ENCODE measurements at places on chromosomes 11 and 22. TPM values are rescaled to one million over a fixed set of nuclear protein-coding genes. Genes with fewer than 3 reads are reported as not detected.
A peak's percentile ranks its signal among the peaks of the same experiment; 100 is the strongest.

GRCh38 chr11:103326070-103326794 lies 217.0 kb downstream of the DYNC2H1 start:
- peak; percentile 89 for DNase-seq
- H3K27me3 ChIP-seq = no peaks in the 10 kb centered on the region
- H3K27ac ChIP-seq = no peak overlapping the region

CARD18 gene
- not detected for total RNA-seq

GRCh38 chr22:50281957-50282356 lies 11.8 kb upstream of the MAPK11 start:
- peaks cover 84% of the 10 kb centered on the region for H3K36me3 ChIP-seq
- no peaks in the 10 kb centered on the region for H3K4me1 ChIP-seq
- H3K4me3 ChIP-seq = no peak overlapping the region
- no peak overlapping the region for H3K27ac ChIP-seq
- H3K27me3 ChIP-seq = no peaks in the 10 kb centered on the region

SMIM35 gene
- not detected for total RNA-seq

BACE1 gene
- total RNA-seq = 13.7 TPM

DNA sequence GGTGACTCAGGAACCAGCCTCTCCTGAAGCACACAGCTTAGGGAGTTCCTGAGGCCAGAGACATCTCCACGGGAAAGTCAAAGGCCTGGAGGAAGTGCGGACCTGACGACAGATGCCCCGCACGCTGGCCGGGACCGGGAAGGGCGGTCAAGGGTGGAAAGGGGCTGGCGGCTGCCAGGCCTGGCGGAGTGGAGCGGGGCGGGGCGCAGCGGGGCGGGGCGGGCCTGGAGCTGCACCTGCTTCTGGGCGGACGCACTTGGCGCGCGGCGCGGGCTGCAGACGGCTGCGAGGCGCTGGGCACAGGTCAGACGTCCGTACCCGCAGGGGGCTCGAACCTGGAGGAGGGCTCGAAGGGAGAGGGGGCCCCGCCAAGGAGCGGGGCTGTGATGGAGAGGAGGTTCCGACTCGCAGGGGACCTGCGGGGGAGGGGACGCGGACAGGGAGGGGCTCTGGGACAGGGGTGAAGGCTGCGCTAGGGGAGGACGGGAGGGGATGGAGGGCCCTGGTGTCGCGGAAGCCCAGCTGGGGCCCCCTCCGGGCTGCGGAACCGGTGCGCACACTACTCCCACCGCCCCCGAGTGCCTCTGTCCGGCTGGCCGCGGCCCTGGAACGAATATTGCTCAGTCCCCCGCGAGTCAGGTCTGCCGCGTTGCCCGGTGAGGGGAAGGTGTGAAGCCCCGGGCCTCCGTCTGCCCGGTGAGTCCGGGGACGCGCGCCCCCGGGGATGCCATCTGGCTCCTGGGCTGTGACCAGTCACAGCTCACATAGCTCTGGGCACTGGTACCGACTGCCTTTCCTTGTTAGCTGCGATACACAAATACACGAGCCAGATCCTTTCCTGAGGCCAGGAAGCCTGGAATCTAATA lies at the start of gene TMEM45B:
TSS of gene TMEM45B (plus strand) at position 253 of the 866 bp plus-strand sequence. CDS start 36,635 bp downstream, outside the sequence.
- peak within 1 kb of the TSS; percentile 21 for H3K4me3 ChIP-seq
- no peak within 1 kb of the TSS for H3K27ac ChIP-seq
- no peaks in the 10 kb centered on the region for H3K36me3 ChIP-seq
- no peak for DNase-seq
- no peaks in the 10 kb centered on the region for H3K4me1 ChIP-seq

DNA sequence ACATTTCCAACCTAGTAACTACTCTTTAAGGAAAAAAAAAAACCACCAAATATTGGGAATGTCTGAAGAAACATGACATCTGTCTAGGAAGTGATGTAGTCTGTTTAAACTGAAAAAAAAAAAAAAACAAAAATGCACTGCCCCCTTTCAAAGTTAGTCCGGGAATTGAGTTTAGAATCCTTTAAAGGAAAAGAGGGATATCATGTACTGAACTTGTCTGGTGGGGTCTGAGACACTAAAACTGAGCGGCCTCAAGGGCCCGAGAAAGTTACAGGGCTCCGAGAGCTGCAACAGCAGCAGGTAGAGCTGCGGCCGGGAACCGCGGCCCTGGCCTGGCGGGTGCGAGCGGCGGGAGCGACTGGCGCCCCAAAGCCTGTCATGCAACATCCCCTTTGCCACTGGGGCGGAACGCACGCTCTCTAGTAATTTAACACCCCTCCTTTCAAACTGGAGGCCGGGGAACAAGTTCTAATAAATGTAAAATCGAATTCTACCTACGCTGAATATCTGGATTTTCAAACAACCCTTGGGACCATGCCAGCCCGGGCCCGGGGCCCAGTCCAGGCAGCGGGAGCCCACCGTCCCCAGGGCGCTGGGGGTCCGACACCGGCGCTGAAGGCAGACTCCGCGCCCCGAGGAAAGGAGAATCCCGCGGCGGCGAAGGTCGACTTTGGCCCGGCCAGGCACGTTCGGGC lies 736 bp downstream of the RDX start:
- H3K27me3 ChIP-seq = no peaks in the 10 kb centered on the region
- peak overlapping the region; percentile 97 for H3K27ac ChIP-seq
- H3K36me3 ChIP-seq = peaks cover 5% of the 10 kb centered on the region
- H3K4me3 ChIP-seq = peak overlapping the region; percentile 86
- DNase-seq = peak; percentile 74

- no peak overlapping the region for H3K27ac ChIP-seq
- no peaks in the 10 kb centered on the region for H3K36me3 ChIP-seq
- no peak overlapping the region for H3K4me3 ChIP-seq
- DNase-seq = no peak
- no peaks in the 10 kb centered on the region for H3K27me3 ChIP-seq
Observed at GRCh38 chr11:10095412-10096208, 198.4 kb downstream of the SBF2 start.

C11orf16 gene
- total RNA-seq = not detected

- no peak overlapping the region for H3K4me3 ChIP-seq
- H3K27me3 ChIP-seq = no peaks in the 10 kb centered on the region
- no peaks in the 10 kb centered on the region for H3K36me3 ChIP-seq
- H3K4me1 ChIP-seq = peaks cover 10% of the 10 kb centered on the region
- H3K27ac ChIP-seq = no peak overlapping the region
Observed at GRCh38 chr22:45777852-45778375, 106.3 kb downstream of the ATXN10 start.

DNA sequence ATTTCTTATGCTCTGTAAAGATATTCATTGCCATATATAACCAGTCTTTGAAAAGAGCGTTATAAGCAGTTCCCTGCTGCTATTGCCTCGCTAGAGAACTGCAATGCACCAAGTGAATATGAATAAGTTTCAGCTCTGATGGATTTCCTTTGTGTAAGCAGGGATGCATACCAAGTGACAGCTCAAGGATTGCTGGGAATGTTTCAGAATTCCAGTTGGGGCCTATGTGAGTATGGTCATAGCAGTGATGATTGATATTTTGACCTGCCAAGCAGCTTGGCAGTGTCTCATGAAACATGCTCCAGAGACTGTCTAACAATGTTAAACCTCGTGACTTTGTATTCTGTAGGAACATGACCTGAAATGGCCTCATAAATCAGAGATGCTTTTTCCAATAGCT lies 312.6 kb downstream of the C11orf87 start:
- H3K27me3 ChIP-seq = peaks cover 17% of the 10 kb centered on the region
- H3K4me3 ChIP-seq = no peak overlapping the region
- no peak for DNase-seq
- no peaks in the 10 kb centered on the region for H3K4me1 ChIP-seq

DNA sequence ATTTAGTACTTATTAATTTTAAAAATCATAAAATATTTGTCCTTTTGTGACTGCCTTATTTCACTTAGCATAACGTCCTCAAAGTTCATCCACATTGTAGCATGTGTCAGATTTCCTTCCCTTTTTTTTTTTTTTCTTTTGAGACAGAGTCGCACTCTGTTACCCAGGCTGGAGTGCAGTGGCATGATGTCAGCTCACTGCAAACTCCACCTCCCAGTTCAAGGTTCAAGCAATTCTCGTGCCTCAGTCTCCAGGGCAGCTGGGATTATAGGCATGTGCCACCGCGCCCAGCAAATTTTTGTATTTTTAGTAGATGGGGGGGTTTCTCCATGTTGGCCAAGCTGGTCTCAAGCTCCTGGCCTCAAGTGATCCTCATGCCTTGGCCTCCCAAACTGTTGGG lies 10.6 kb downstream of the RAB6A start:
- H3K4me1 ChIP-seq = no peaks in the 10 kb centered on the region
- no peak for DNase-seq
- H3K36me3 ChIP-seq = no peaks in the 10 kb centered on the region
- H3K27me3 ChIP-seq = no peaks in the 10 kb centered on the region
- no peak overlapping the region for H3K4me3 ChIP-seq

NCF4 gene
- total RNA-seq = not detected

APOA4 gene
- not detected for total RNA-seq

CCDC82 gene
- total RNA-seq = 33.1 TPM

SF3B2 gene
- 358 TPM for total RNA-seq

- no peaks in the 10 kb centered on the region for H3K27me3 ChIP-seq
- H3K36me3 ChIP-seq = no peaks in the 10 kb centered on the region
- no peak for DNase-seq
- H3K27ac ChIP-seq = no peak overlapping the region
- no peaks in the 10 kb centered on the region for H3K4me1 ChIP-seq
- H3K4me3 ChIP-seq = no peak overlapping the region
Observed at GRCh38 chr11:82960779-82961143, 59.2 kb downstream of the DDIAS start.

ABCG4 gene
- 0.33 TPM for total RNA-seq

DNA sequence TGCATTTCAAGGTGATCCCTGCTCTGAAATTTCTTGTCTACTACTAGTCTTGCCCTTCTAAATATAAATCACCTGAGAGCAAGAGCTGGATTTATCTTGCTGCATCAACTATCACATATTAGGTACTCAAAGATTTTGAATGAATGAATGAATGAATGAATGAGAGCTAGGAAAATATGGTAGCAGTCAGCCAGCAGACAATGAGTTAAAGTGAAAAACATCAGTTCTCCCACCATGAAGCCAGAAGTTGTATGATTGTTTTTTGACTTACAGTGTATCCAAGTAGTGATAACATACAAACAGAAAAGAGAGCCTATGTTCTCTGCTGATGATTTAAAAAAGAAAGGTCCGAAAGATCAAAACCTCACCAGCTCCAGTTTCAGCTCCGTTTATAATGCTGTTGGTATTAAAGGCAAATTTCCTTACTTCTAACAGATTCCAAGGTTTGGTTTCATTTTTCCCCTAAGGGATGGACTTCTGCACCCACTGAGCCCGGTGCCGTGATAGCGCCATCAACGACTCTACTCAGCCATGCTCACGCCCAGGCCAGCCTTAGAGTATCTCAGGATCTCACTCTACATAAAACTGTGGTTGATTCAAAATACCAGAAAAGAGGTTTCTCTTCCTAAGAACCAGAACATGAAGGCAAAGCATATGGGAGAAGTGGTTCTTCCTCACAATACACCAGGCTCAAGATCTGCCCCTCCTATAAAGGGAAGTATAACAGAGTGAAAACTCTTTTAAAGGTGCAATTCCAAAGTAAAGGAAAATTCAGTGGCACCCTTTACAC lies 92.0 kb downstream of the SGSM3 start:
- DNase-seq = no peak
- no peak overlapping the region for H3K27ac ChIP-seq
- H3K36me3 ChIP-seq = no peaks in the 10 kb centered on the region

GRCh38 chr11:119739975-119740374 lies 11.0 kb upstream of the NECTIN1 start:
- H3K27me3 ChIP-seq = peaks cover 5% of the 10 kb centered on the region
- peaks cover 14% of the 10 kb centered on the region for H3K4me1 ChIP-seq
- H3K36me3 ChIP-seq = no peaks in the 10 kb centered on the region
- no peak overlapping the region for H3K4me3 ChIP-seq

GRCh38 chr11:23315286-23315685 lies 455.0 kb upstream of the CCDC179 start:
- H3K4me1 ChIP-seq = no peaks in the 10 kb centered on the region
- no peak overlapping the region for H3K27ac ChIP-seq
- H3K4me3 ChIP-seq = no peak overlapping the region
- no peak for DNase-seq
- no peaks in the 10 kb centered on the region for H3K36me3 ChIP-seq

- no peak overlapping the region for H3K4me3 ChIP-seq
- H3K36me3 ChIP-seq = no peaks in the 10 kb centered on the region
- no peak overlapping the region for H3K27ac ChIP-seq
- no peaks in the 10 kb centered on the region for H3K27me3 ChIP-seq
- no peak for DNase-seq
Observed at GRCh38 chr11:80186692-80187091, 745.9 kb upstream of the TENM4 start.

DNA sequence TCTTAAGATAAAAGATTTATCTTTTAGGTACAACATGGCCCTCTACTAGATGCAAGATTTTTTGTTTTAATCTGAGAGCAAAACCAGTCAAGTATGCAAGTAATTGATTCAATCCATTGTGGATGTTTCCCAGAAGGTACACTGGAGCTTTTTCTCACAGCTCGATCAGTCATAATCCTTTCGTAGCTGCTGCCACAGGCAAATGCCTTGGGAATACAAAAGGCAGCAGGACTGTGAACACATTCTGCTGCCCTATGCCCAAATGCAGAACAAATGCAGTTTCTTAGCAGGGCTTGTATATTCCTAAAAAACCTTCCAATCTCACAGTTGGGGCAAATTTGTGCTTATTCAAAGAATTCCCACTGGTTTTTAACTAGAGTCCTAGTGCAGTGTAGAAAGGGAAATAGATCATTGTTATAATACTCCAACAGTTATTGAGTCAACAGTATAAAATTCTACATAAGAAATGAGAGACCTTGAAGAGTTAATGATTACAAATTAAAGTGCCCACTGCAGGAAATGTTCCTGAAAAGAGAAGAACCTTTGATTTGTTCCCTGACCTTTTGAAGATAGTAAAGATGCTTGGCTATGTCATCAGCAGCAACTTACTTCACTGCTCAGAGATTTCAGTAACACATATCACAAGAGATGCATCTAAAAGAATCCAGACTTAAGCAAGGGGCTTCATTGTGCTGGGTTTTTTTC lies 14.1 kb downstream of the LPXN start:
- no peak overlapping the region for H3K27ac ChIP-seq
- H3K4me3 ChIP-seq = no peak overlapping the region

TAF1D gene
- total RNA-seq = 275 TPM

TRPC6 gene
- not detected for total RNA-seq

KLHL35 gene
- total RNA-seq = 1.1 TPM
